ENCODE measurements at places on chromosomes 7 and 10. TPM values are rescaled to one million over a fixed set of nuclear protein-coding genes. Genes with fewer than 3 reads are reported as not detected.

The DNAAF5 gene
- 47.3 TPM for total RNA-seq

The ANKRD7 gene
- total RNA-seq = 1.8 TPM

The SMIM30 gene
- 52.4 TPM for total RNA-seq

The NPY gene
- not detected for total RNA-seq

- H3K36me3 ChIP-seq = peaks cover 13% of the 10 kb centered on the region
- no peaks in the 10 kb centered on the region for H3K4me1 ChIP-seq
- H3K27ac ChIP-seq = no peak overlapping the region
- DNase-seq = no peak
- H3K4me3 ChIP-seq = no peak overlapping the region
Observed at GRCh38 chr10:73480158-73480557, 15.7 kb downstream of the PPP3CB start.

GRCh38 chr7:105196473-105196872, 182.5 kb downstream of the KMT2E start:
- no peak for DNase-seq
- no peaks in the 10 kb centered on the region for H3K27me3 ChIP-seq
- H3K36me3 ChIP-seq = no peaks in the 10 kb centered on the region
- no peak overlapping the region for H3K4me3 ChIP-seq
- no peaks in the 10 kb centered on the region for H3K4me1 ChIP-seq

GRCh38 chr10:28790146-28790545, 112.8 kb downstream of the BAMBI start:
- no peak for DNase-seq
- no peak overlapping the region for H3K27ac ChIP-seq
- H3K4me3 ChIP-seq = no peak overlapping the region
- H3K27me3 ChIP-seq = no peaks in the 10 kb centered on the region
- no peaks in the 10 kb centered on the region for H3K36me3 ChIP-seq

DNA sequence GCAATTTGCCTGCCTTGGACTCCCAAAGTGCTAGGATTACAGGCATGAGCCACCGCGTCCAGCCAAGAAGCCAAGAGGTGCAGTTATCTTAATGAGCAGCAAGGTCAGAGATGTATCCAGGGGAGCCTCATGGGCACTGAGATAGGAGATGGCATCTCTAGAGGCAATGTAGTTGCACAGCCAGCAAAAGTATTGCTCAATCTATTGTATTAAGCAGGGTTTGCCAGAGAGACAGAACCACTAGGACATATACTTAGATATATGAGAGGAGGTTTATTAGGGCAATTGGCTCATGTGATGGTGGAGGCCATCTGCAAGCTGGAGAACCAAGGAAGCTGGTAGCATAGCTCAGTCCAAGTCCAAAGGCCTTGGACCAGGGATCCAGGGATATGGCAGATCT, 16.3 kb upstream of the VPS26A start:
- no peak overlapping the region for H3K27ac ChIP-seq
- no peak for DNase-seq
- no peak overlapping the region for H3K4me3 ChIP-seq
- peaks cover 17% of the 10 kb centered on the region for H3K36me3 ChIP-seq
- H3K4me1 ChIP-seq = no peaks in the 10 kb centered on the region
- no peaks in the 10 kb centered on the region for H3K27me3 ChIP-seq

Data from CD8-positive, alpha-beta memory T cell (primary cell).